Femur (tissue), 1 donor: ENCODE measurements at places on chromosomes 5 and 9.

DNA sequence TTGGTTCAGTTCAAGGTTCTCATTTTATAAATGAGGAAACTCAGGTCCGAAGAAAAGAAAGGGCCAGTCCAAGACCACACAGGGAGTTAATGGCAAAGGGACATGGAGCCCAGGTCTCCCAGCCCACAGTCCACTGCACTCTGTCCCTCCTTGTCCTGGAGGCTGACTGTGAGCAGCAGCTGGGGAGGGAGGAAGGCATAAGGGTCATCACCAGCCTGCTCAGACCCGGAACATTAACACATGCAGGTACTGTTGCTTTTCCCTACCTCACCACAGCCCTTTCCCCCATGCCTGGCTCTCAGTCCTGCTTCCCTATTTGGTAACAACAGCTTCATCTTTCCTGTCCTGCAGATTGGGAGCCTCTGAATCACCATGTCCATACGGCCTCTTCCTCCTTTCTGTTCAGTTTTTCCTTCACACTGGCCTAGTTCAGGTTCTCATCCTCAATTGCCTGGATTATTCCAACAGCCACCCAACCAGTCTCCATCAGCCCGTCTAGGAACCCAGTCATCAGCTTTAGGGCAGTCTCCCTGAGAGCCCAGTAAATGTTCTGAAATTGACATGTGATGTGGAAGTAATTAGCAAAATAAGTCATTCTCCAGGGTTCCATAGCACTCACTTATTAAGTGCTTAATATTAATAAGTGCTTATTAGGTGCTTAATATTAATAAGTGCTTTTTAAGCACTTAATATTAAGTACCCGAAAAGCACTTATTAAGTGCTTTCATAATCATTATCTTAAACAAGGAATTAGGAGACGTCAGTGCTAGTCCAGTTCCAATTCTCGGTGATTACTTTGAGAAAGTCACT lies 4.3 kb downstream of the GPX3 start:
- DNase-seq: no peak

DNA sequence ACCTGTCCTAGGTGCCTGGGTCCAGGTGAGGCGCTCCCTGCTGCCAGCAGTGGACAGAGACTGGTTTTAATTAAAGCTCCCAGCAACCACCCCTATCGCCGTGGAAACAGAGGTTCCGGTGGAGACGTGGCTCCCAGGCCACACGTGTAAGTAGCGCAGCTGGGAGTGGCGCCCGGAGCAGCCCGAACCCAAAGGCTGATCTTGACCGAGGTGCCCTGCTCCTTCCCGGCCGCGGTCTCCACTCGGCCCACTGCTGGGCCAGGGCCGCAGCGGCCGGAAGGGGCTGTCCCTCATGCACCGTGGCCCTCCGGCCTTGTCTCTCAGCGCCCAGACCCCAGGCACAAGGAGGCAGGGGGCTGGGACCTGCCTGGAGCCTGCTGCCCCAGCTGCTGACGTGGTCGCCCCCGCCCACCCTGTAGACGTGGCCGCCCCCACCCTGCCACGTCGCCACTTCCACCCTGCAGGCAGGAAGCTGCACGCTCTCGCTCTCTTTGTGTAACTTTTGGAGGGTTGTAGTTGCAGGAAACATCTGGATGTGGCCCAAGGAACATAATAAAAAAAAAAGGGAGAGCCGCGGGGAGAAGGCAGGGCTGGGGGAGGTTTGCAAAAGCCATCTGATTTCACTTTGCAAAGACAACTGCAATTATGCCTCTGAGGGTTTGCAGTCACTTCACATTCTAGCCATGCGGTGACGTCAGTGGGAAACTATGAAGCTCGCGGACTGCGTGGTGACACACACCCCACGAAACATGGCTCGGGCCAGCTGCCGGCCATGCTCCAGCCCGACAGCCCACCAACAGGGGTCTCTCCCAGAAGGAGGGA lies 129.9 kb downstream of the RXRA start:
- peak; percentile 95 for DNase-seq

DNA sequence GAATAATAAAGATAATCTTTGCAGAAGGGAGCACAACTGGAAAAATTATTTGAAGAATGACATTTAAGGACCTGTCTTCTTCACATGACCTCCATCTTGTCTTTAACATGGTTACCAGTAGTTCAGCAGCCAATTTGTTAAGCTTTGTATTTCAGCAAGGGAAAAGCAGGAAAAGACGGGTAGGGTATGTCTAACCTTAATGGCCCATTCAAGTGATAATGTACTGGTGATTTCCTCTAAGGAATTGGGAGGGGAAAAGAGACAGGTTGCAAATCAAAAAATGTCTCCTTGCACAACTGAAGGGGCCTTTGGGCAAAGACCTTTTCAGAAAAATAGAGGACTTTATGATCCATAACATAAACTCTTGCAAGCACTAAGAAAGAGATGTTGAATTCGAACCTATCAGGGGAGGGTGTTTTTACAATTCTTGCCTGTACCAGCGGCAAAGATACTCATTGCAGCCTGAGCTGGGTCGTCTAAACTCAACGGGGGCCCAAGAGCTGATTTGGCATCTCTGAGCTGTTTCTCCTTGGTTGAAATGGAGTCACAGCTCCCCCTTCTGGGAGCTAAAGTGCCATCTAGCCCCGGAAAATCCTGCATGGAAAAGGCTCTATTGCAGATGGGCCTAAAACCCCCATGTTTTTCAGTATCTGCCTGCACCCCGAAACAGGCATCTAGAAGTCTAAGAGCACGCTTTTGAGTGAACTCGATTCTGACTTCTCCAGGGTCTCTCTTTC lies 3.8 kb downstream of the BRINP1 start:
- peak; percentile 27 for DNase-seq

DNA sequence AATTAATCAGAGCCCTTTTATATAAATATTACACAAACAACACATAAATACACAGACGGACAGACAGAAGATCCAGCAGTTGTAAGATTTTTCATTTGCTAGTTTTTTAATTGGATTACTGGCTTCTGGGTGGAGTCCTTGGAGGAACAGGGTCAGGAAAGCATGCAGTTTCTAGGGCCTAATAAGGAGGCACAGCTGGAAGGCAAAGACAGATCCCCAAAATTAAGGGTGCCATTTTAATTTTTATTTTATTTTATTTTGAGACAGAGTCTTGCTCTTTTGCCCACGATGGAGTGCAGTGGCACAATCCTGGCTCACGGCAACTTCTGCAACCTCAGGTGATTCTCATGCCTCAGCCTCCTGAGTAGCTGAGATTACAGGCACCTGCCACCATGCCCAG lies 49.5 kb downstream of the PTGS1 start:
- no peak for DNase-seq

DNA sequence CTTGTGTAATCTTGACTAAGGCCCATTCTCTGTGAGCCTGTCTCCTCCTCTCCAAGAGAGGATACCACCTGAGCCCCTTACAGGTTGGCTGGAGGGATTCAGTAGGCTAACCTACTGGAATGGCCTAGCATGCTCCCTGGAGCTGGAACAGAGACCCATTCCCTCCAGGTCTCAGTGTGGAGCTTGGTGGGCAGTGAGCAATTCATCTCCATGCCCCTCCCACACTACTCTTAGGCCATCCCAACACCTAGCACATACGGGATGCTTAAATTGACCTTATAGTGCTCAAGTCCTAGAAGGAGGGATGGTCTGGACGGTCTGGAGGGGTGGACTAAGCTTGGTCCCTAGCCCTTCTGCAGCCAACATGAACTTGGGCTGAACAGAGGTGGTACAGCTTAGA lies 75.6 kb downstream of the CRB2 start:
- DNase-seq: no peak

- peak; percentile 69 for DNase-seq
Observed at GRCh38 chr5:78511121-78511906, 137.3 kb downstream of the LHFPL2 start.

DNA sequence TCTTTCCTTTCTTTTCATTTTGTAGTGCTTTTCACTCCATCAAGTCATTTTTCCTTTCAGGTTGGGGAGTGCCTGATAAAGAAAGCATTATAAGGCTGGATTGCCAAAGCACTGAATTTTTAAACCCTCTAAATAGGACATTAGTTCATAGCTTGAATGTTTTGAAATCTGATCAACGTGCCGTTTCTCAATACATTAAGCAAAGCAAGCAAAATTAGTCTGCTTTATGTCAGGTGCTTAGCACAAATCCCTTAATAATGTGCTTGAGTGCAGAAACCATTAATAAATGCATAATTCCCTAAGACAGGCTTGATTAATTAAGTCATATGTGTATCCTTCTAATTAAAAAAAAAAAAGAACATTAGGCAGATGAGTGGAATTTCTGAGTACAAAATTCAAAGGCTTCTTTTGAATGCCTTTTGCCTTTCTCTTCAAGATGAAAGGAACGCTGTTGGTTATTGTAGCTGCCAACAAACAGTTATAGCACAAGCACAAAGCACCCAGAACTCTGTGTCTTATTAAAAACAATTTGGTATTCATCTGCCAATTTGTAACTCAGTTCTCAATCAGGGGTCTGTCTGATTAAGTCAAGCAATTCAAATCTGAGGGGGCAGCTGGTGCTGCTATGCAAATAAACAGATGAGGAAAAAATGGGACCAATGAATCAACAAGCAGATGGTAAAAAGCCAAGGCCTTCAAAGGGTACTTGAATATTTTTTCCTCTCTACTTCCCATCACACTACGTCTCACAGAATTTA lies 233.7 kb downstream of the TLE1 start:
- no peak for DNase-seq

- DNase-seq: no peak
Observed at GRCh38 chr5:135382981-135383380, 16.1 kb downstream of the MACROH2A1 start.
